ENCODE measurements at places on chromosomes 5 and 9.

GRCh38 chr5:67605730-67606585 is 409.4 kb upstream of the CD180 start:
- H3K27ac ChIP-seq: no peak overlapping the region
- no peaks in the 10 kb centered on the region for H3K4me1 ChIP-seq
- H3K27me3 ChIP-seq: no peaks in the 10 kb centered on the region
- no peak for DNase-seq
- no peaks in the 10 kb centered on the region for H3K36me3 ChIP-seq
- no peak overlapping the region for H3K4me3 ChIP-seq

GRCh38 chr9:89473762-89474469 is 24.0 kb downstream of the SEMA4D start:
- DNase-seq: no peak
- H3K4me1 ChIP-seq: peaks cover under 1% of the 10 kb centered on the region
- no peaks in the 10 kb centered on the region for H3K27me3 ChIP-seq

GRCh38 chr9:82467436-82467835 is 478.9 kb downstream of the SPATA31D1 start:
- H3K27ac ChIP-seq: no peak overlapping the region
- DNase-seq: no peak
- H3K36me3 ChIP-seq: no peaks in the 10 kb centered on the region

- no peak overlapping the region for H3K27ac ChIP-seq
- no peak for DNase-seq
- no peaks in the 10 kb centered on the region for H3K27me3 ChIP-seq
- H3K4me3 ChIP-seq: no peak overlapping the region
These were observed 240.1 kb downstream of the GABRB2 start for GRCh38 chr5:161306351-161306995.

All from mesendoderm (in vitro differentiated cells).